ENCODE measurements at places on chromosomes 11 and 22.

- no peak for DNase-seq
Observed at GRCh38 chr11:23990346-23991164, 506.3 kb upstream of the LUZP2 start.

- no peak for DNase-seq
Observed at GRCh38 chr11:113667801-113668200, 38.3 kb downstream of the TMPRSS5 start.

DNA sequence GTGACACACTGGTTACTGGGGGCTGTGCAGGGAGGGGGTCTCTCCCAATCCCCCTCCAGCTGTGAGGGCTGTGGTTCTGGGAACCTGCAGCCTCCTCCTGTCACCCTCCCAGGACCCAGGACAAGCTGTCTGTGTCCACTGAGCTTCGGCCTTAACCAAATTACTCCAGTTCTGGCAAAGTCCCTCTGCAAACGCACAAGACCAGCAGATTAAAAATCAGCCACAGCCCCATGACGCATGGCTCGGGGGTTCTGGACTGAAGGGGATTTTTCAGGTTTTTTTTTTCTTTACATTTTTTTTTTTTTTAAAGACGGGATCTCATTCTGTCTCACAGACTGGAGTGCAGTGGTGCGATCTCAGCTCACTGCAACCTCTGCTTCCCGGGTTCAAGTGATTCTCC lies 32.2 kb upstream of the A4GALT start:
- DNase-seq, result no peak

GRCh38 chr11:26134053-26134452 lies 197.9 kb upstream of the ANO3 start:
- no peak for DNase-seq

DNA sequence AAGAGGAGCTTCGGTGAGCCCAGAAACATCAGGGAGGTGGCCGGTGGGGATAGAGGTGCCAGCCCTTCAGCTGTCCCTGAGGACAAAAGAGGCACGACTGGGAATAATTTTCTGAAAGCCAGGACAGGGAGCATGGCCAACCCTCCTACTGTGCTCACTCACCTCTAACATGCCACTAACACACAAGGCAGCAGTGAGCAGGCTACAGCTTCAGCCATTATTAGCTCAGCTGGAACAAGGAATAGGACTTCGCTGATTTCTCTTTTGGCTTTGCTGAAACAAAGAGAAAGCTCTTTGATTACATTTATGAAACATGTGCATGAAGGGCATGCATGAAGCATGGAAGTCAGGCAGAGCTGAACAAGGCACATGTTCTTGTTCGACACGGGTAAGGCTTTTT lies 12.1 kb upstream of the OR10A5 start:
- no peak for DNase-seq

- DNase-seq, result no peak
Observed at GRCh38 chr11:35529971-35530495, 4.6 kb upstream of the PAMR1 start.

GRCh38 chr22:23862103-23862502 lies 4.4 kb downstream of the SLC2A11 start:
- DNase-seq, result no peak

DNA sequence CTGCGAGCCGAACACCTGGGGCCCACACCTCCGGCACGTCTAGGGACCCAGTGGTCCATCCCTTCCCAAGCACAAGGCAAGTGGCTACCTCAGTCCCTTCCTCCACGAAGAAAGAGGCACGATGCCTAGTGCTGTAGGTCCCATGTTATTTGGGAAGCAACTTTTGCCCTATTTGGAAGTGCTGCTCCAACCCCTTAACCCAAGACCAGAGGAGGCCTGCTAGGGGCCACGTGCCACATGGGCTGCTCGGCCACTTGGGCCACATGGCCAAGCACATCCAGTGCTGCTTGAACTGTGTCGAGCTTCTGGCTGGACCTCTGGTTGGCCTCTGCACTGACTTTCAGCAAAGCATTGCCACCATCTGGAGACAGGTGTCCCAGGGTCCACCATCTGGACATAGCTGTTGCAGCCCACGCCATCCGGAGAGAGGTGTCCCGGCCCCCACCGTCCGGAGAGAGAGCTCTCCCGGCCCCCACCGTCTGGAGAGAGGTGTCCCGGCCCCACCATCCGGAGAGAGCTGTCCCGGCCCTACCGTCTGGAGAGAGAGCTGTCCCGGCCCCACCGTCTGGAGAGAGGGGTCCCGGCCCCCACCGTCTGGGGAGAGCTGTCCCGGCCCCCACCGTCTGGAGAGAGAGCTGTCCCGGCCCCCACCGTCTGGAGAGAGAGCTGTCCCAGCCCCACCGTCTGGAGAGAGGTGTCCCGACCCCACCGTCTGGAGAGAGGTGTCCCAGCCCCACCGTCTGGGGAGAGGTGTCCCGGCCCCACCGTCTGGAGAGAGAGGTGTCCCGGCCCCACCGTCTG lies 6.5 kb upstream of the B4GALNT4 start:
- no peak for DNase-seq

GRCh38 chr11:4480577-4481239 lies 1.7 kb upstream of the OR52K1 start:
- no peak for DNase-seq

GRCh38 chr11:123479048-123479837 lies 49.2 kb downstream of the GRAMD1B start:
- DNase-seq, result no peak
